ENCODE measurements at places on chromosomes 4 and X.

DNA sequence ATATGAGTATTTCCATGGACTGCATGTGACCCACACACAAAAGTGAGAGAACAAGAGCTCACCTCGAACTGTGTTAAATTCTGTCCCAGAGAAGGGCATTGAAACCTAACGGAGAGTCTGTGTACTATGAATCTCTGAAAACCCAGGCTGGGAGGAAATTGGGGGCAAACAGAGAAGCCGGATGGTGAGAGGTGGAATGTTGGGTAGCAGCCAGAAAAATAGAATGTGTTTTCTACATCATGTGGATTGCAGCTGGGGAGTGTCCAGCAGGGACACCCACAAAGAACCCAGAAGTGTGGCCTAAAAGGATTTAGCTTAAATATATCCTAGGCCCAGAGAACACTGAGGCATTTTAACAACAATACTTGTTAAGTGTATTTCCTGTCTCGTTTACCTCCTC is 38.6 kb downstream of the MND1 start:
- DNase-seq = peak; percentile 10

DNA sequence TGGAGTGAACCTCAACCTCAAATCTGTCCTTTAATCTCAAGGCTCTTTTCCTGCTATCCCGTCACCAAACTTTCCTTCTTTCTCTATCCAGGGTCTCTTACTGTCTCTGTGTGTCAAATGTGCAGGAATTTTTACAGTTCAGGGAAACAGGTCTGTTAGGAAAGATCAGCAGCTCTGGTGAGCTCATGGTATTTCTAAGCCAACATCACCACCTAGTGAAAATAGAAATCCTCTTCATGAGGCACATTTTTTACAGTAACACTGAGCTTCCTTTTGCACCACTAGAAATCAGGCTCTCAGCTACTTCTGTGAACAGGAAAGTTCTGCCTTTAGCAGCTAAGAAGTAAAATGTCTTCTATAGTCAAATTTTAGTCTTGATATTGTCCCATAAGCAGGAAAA is 39.6 kb downstream of the NUDT11 start:
- DNase-seq = no peak

DNA sequence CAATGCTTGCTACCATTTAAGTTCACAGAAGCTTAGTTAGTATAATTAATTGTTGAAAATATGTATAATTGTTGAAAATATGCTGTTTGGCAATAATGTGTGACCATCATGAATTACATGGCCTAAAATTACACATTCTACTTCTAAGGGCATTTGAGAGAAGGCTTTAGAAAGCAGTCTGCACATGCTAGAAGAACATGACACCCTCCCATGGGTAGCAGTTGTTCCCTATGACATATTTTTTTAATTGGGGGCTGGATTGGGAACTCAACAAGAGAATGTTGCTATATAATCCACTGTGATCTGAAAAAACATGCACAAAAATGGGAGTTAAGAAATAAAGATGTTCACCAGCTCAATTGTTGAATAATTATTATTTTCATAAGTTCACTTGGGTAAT is 331.4 kb downstream of the ARHGAP24 start:
- no peak for DNase-seq

DNA sequence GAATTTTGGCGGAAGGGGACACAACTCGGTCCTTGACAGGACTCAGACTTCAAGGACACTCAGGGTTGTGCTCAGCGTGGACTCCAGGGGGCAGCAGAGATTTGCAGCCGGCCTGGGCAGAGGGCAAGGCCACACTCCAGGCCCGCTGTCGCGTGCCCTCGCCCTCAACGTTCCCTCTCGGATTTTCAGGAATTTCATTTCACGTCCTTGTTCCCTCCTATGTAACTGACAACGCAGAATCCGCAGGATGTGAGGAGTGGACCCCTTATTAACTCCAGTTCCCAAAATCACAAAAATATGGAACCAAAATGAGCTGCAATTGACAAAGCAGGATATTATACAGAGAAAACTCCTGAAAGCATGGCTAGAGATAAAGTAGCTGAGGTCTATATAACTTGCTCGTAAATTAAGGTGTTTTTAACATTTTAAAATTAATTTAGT is 21.0 kb upstream of the DCTD start:
- peak; percentile 92 for DNase-seq

DNA sequence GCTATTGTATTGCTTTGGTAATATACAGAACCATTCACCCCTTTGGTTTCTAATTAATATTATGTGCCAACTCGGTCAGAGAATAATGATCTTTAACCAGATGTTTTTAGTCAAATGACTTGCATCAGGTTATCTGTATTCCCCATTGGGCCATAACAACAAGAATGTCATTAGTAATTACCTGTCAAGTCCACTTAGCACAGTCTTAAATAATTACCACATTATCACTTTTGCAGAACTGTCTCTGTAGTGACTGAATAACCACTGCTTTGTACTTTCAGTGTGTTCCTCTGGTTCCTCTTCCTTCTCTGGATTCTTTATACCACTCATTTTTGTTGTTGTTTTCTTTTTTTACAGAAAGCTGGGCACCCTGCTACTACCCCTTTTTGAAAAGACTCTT is 257.7 kb upstream of the SPOCK3 start:
- no peak for DNase-seq

GRCh38 chr4:169229571-169230028 is 41.2 kb downstream of the SH3RF1 start:
- peak; percentile 86 for DNase-seq

- no peak for DNase-seq
These were observed 8.0 kb downstream of the SHOX start for GRCh38 chrX:638482-639131.

DNA sequence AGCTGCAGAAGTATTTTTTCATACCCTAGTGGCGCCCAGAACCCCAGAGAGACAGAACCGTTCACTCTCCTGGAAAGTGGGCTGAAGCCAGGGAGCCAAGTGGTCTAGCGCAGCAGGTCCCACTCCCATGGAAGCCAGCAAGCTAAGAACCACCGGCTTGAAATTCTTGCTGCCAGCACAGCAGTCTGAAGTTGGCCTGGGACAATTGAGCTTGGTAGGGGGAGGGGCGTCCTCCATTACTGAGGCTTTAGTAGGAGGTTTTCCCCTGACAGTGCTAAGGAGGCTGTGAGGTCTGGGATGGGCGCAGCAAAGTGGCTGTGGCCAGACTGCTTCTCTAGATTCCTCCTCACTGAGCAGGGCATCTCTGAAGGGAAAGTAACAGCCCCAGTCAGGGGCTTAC is 84.5 kb upstream of the ATXN3L start:
- no peak for DNase-seq

- peak; percentile 14 for DNase-seq
These were observed 119.3 kb downstream of the LDB2 start for GRCh38 chr4:16779028-16779675.

DNA sequence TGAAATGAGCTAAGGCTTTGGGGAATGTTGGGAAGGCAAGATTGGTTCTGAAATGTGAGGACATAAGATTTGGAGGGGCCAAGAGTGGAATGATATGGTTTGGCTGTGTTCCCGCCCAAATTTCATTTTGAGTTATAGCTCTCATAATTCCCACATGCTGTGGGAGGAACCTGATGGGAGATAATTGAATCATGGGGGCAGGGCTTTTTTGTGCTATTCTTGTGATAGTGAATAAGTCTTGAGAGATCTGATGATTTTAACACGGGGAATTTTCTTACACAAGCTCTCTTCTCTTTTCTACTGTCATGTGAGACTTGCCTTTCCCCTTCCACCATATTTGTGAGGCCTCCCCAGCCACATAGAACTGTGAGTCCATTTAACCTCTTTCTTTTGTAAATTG is 157.6 kb upstream of the C1QTNF7 start:
- no peak for DNase-seq

- DNase-seq = no peak
These were observed 1089.8 kb downstream of the FAT4 start for GRCh38 chr4:126404549-126404948.

DNA sequence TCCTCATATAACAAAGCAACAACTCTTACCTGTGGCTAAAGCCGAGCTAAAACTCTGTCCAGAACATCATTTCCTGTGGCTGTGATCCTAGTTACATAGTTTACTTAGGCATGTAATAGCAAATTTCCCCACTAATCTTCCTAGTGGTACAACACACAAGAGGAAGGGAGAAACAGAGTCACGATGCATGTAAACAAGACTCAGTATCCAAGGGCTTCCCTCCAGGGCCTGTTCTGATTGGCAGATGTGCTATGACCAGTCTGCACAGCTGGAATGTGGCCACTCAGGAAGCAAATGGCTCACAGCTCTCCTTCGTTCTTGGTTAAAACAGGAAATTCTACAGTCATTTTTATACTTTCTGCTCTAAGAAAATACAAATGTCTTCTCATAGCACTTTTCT is 49.2 kb upstream of the PRSS48 start:
- DNase-seq = peak; percentile 84

DNA sequence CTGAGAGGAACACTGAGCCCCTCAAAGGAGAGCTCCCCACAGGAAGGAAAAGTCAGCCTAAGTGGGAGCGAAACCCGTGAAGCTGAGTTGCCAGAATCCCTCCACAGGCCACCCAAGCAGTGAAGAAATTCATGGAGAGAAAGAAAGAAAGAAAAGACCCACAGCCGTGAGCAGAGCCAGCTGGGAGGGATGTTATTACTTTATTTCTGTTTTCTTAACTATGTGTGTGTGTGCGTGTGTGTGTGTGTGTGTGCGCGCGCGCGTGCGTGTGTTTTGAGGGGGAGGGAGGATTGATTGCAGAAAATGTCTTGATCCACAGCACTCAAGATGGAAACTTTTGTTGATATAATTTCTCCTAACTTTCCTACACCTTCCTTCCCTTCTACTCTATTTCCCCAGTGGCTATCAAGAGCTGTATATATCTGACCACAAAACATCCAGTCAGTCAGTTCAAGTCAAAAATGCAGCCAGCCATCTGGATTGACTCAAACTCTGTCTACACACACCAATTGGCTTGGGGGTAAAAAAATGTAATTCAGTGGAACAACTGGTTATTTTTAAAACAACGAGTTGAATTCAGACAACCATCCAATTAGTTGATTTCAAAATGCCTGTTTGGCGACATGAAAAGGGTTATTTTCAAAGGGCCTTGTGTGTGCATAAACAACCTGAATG is 13.8 kb upstream of the GPC3 start:
- DNase-seq = no peak

DNA sequence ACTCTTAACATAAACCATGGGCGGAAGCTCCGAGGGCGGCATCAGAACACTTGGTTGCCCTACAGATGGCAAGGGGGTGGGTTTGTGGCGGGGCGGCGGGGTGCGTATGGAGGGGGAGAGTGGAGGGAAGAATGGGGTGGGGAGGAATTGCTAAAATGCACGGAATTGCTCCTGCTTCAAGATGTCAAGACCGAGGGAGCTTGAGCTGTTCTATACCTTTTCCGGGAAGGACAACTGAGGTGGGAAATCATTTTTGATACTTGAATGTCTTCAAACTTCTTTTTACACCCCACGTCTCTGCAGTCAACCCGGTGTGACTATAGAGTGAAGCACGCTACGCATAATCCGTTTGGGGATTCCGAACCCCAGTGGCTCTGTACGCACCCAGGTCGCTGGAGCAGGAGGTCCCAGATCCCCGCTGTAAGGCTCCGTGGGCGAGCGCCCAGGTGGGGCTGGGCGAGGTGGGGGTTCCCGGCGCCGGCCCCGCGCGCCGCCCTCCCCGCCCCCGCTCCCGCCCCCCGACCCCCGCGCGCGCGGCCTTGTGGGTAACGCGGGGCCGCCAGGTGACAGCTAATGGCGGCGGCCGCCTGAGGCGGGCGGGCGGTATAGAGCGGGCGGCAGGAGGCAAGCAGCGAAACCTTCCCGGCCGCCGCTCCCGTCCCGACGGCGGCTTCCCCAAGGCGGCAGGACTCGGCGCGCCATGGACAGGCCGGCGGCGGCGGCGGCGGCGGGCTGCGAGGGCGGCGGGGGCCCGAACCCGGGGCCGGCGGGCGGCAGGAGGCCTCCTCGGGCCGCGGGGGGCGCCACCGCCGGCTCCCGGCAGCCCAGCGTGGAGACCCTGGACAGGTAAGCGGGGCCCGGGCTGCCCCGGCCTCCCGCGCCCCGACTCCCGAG is at the start of gene MTMR1:
TSS of gene MTMR1 (plus strand) at position 566 of the 894 bp plus-strand sequence. CDS start at position 701, 135 bp downstream.
- DNase-seq = peak; percentile 48

GRCh38 chr4:53931461-53931961 is 132.9 kb downstream of the CHIC2 start:
- no peak for DNase-seq

GRCh38 chr4:100042235-100042634 is 92.2 kb upstream of the H2AZ1 start:
- DNase-seq = no peak

DNA sequence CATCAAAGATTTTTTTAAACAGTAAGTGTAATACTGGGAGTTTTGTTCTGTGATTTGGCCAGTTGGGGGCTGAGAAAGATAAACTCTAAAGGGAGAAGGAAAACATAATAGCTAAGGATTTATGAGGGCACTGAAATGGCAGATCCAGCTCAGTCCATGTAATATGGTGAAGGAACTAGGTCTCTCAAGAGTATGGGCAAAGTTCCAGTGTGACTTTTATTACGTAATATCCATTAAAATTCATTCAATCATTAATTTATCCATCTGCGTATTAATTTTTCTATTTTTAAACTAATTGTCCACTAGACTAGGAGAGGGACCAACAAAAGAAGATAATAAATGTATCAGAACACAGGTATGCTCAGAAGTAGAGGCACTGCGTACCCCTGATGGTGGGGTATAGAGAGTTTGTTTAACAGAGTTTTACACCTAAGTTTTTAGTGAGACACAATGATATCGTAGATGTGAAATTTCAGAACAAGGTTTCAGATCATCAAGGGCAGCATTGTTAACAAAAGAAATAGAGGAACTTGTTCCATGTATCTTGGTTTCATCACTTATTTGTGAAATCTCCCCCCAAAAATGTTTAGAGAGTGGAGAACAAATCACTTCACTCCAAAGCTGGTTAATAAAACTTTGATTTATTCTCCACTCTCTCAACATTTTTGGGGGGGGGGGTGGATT is 351.1 kb downstream of the GRXCR1 start:
- DNase-seq = no peak

DNA sequence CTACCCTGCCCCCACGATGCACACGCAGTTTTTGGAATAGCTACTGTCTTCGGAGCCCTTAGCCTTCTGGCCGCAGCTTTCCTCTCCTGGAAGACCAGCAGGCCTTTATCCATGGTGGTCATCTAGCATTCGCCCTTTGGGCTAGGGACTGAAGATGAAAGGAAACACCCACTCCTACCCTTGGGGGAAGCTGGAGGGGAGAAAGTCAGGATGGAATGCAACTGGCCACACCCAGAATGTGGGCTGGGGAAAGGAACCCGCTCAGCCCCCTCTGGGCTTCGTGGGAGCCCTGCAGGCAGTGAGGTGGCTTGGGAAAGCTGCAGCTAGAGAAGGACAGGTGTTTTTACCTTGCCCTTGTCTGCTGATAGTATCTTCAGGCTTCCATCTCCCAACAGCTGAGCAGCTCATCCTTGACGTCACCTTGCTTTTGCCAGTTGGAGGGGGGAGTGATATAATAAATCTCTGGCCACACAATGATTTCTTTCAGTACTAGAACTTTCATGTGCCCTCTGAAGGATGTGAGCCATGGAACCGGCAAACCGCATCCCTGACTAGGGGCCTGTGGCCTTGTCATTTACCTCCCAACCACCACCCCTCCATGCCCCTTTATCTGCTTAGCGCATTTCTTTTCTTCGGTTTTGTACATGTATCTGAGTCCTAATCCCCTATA is 59.0 kb downstream of the ELF4 start:
- no peak for DNase-seq
